ENCODE measurements at places on chromosomes 16 and 17.
A peak's percentile ranks its signal among the peaks of the same experiment; 100 is the strongest.

- no peak for DNase-seq
These were observed 30.2 kb downstream of the POLR3E start for GRCh38 chr16:22327446-22327775.

GRCh38 chr16:86189934-86190333 lies 291.0 kb downstream of the IRF8 start:
- DNase-seq = no peak

- no peak for DNase-seq
These were observed 253.3 kb upstream of the FOXF1 start for GRCh38 chr16:86256995-86257394.

GRCh38 chr17:13544292-13544691 lies 57.4 kb downstream of the HS3ST3A1 start:
- no peak for DNase-seq

DNA sequence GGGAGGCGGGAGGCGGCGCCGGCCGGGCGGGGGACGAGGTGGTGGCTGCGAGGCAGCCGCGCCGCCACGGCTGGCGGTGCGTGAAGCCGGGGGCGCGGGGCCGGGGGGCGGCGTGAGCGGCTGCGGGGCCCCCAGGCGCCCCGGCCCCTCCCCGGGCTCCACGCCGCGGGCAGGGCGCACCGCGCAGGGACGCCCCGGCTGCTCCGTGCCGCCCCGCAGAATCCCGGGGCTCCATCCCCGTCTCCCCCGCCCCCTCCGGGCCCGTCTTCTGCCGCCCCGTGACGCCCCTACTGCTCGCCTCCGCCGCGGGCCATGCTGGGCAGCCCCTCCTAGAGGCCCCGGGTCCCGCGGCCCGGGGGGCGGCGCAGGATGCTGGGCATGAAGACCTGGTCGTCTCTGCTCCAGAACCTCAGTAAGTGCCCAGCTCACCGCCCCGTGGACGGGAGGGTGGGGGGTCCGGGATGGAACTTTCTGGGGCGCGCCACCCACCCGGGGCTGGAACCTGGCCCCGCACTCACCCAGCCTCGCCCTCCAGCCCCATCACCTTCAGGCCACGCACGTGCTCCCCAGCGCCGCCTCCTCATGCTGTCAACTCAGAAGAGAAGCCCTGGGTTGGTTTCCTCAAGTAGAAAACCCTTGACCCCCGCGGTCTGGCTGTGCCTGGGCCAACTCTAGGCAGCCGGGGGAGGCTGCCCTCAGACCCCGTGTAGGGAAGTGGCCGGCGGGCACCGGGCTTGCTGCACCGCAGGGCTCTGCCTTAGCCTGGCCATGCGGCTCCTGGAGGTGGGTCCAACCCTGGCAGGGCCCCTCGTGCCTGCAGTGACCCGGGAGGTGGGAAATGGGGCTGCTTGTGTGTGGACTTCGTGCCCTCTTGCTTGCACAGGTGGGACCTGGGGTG lies 150.2 kb upstream of the GSE1 start:
- DNase-seq = no peak

DNA sequence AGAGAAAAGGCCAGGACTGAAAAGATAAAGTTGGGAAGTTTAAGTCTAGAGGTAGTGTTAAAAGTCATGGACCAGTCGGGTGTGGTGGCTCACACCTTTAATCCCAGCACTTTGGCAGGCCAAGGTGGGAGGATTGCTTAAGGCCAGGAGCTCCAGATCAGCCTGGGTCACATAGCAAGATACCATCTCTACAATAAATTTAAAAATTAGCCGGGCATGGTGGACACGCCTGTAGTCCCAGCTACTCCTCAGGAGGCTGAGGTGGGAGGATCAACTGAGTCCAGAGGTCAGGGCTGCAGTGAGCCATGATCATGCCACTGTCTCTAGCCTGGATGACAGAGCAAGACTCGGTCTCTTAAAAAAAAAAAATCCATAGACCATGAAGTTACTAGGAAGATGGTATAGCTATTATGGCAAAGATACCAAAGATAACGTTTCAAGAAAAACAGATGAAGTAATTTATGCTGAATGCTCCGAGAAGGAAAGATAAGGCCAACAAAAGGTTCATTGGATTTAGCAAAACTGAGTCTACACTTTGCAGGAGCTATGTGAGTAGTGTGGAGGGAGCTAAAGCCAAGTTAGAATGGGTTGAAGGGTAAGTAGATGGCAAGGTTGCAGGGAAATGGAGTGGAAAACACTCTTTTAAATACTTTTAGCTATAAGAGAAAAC lies 11.7 kb downstream of the TRIM37 start:
- no peak for DNase-seq

- no peak for DNase-seq
These were observed 445.4 kb upstream of the GOT2 start for GRCh38 chr16:59179446-59180082.

DNA sequence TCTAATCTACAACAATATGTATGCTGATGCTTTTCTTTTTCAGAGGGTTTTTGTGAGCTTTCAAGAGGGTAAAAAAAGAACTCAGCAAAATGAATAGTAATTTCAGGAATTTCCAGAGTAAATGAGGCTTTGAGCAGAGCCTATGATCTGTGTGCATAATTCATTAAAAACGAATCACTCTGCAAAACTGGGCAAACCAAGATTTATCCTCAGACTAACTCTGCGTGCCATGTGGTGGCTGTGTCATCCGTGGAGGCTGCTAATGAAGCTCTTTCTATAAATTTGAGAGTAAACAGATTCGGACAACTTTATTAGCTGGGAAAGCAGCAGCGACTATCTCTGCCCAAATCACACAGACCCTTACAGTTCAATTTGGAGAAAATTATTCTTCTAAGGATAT lies 83.8 kb downstream of the FOXL1 start:
- no peak for DNase-seq

- peak; percentile 13 for DNase-seq
These were observed 1.3 kb downstream of the AKAP1 start for GRCh38 chr17:57086069-57086930.

- DNase-seq = no peak
These were observed 242.8 kb upstream of the PSMD7 start for GRCh38 chr16:74053826-74054225.

DNA sequence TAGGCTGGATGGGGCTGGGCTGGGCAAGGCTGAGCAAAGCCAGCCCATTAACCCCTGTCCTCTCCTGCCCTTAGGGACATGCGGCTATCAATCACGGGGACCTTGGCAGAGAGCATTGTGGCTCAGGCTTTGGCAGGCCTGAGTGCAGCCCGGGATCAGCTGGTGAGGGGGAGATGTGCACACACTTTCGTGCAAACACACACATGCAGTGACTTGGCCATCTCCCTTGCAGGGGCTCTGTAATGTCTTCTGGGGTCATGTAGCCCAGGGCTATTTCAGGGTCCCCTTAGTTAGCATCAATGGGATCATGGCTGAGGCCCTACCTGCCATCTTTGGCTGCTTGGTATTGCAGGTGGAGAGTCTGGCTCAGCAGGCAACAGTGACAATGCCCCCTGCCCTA lies 6.9 kb downstream of the CARMIL2 start:
- no peak for DNase-seq

DNA sequence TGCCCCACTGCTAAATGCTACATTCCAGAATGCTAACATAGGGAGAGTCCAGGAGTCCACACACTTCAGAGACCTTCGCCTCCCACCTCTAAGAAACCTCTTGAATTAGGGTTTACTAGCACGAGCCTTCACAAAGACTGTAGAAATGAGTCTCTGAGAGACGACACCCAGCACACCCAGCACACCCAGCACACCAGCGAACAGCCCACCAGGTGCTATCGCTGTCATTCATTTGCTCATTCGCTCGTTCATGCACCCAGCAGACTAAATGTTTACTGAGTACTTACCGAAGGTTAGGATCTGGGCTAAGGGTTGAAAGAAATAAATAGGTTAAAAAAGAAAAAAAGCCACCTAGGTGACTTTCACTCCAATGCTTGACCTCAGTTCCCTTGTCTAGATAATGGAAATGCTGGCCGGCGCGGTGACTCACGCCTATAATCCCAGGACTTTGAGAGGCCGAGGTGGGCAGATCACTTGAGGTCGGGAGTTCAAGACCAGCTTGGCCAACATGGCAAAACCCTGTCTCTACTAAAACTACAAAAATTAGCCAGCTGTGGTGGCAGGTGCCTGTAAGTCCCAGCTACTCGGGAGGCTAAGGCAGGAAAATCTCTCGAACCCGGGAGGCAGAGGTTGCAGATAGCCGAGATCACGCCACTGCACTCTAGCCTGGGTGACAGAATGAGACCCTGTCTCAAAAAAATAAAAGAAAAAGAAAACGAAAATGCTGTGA lies 100.8 kb downstream of the ADCY9 start:
- no peak for DNase-seq

- no peak for DNase-seq
These were observed 204.9 kb downstream of the AXIN2 start for GRCh38 chr17:65356536-65356935.

GRCh38 chr16:69522732-69523404 lies 42.9 kb upstream of the NFAT5 start:
- no peak for DNase-seq

DNA sequence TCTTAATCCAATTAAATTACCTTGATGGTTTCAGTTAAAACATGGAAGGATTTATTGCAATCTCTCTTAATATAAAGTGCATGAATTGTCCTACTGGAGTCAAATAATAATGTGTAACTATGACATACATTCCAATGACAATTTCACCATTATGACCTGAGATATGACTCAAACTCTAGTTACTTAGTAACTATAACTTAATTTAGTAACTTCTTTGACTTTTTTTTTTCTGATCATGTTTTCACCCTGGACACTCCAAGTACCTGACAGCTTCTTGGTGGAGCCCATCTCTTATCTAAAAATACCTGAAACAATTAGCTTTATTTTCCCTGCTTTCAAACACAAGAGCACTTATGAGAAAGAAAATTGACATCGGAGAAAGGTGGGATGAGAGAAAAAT lies 123.7 kb downstream of the STX8 start:
- DNase-seq = no peak

DNA sequence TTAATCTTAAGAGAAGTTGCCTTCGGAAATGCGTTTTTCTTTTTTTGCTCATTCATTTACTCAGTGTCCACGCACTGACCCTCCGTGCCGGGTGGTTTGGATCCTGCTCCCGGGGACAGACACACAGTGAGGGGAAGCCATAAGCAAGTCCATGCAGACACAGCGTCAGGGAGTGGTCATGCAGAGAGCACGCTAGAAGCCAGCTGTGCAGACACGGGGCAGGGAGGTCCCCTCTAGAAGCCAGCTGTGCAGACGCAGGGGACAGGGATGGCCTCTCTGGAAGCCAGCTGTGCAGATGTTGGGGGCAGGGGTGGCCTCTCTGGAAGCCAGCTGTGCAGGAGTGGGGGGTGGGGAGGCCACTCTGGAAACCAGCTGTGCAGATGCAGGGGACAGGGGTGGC lies 4.8 kb downstream of the GAA start:
- no peak for DNase-seq

- DNase-seq = peak; percentile 76
These were observed 1.4 kb upstream of the MATCAP1 start for GRCh38 chr16:67184995-67185650.

- no peak for DNase-seq
These were observed 9.1 kb downstream of the CBX2 start for GRCh38 chr17:79786930-79787643.

DNA sequence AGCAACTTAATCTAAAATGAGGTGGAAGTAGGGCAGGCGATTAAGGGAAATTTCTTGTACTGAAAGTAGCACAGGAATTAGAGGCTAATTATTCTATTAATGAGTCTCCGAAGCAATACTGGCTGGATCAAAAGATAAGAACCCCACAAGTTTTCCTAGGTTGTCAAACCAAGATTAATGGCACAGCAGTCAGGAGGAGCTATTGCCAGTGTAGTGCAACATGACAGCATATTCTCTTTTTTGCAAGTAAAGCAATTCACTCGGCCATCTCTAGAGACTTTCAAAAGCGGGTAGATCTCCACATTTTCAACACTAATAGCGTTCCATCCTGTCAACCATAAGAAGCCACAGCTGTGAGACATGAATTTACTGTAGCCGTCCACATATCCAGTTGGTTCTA lies 81.2 kb downstream of the CYB561 start:
- DNase-seq = no peak

- no peak for DNase-seq
These were observed 9.2 kb upstream of the ABR start for GRCh38 chr17:1188812-1189504.

DNA sequence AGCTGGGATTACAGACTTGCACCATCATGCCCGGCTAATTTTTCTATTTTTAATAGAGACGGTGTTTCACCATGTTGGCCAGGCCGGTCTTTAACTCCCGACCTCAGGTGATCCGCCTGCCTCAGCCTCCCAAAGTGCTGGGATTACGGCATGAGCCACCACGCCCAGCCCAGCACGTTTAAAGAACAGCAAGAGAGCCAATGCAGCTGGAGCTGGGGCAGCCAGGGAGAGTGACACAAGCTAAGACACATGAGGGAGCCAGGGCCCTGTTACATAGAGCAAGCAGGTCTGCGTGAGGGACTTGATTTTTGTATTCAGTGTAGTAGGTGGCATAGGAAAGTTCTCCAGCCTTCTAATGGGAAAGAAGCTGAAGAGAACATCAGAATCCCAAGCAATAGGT lies 21.7 kb upstream of the GOSR2 start:
- DNase-seq = no peak

GRCh38 chr16:10178080-10178479 lies 4.1 kb downstream of the GRIN2A start:
- DNase-seq = no peak

GRCh38 chr17:11023639-11024479 lies 186.0 kb upstream of the PIRT start:
- no peak for DNase-seq

DNA sequence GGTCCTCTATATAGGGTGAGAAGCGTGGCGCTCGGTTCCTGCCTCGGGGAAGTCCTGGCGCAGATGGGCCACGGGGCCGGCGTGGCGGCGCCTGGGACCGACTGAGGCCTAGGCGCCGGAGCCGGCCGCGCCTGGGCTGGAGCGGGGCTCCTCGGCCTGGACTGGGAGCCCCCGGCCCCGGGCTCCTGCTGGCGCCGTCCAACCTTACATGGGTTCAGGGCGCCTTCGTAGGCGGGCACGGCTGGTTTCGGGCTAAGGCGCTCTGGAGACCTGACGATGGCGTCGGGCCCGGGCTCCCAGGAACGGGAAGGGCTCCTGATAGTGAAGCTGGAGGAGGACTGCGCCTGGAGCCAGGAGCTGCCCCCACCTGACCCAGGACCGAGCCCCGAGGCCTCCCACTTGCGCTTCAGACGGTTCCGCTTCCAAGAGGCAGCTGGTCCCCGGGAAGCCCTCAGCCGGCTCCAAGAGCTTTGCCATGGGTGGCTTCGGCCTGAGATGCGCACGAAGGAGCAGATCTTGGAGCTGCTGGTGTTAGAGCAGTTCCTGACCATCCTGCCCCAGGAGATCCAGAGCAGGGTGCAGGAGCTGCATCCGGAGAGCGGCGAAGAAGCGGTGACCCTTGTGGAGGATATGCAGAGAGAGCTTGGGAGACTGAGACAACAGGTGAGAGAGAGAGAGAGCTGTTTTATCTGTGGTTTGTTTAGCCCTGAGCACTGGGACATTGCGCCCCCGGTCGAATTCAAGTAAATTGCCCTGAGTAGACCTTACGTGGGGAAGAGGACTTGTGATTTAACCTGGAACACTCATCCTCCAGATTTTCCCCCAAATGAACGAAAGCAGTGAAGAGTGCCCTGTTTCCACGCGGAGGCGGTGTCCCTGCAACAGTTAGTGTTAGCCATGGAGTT lies 504 bp downstream of the ZNF263 start:
- DNase-seq = no peak

- DNase-seq = no peak
These were observed 5.7 kb upstream of the TOB1 start for GRCh38 chr17:50871898-50872297.

Measured in stimulated activated naive B cell treated with anti-CD40 and anti-IgM and Interleukin-4, amounts not matched to agents 10 μg/mL and 1 μg/mL and 100 μg/mL, for 72 hours (primary cell).